ENCODE measurements at places on chromosomes 2 and 18. TPM values are rescaled to one million over a fixed set of nuclear protein-coding genes. Genes with fewer than 3 reads are reported as not detected.

MALL gene
- total RNA-seq: 3.8 TPM

ATP9B gene
- 6.4 TPM for total RNA-seq

UGT1A4 gene
- total RNA-seq: not detected

AQP12A gene
- not detected for total RNA-seq

ASTL gene
- not detected for total RNA-seq
